ENCODE measurements at places on chromosomes 1 and 21.

- no peak for DNase-seq
Observed at GRCh38 chr1:109396513-109396839, 1.2 kb downstream of the SORT1 start.

- peak; percentile 54 for DNase-seq
Observed at GRCh38 chr1:110542725-110543124, 23.8 kb upstream of the KCNA10 start.

DNA sequence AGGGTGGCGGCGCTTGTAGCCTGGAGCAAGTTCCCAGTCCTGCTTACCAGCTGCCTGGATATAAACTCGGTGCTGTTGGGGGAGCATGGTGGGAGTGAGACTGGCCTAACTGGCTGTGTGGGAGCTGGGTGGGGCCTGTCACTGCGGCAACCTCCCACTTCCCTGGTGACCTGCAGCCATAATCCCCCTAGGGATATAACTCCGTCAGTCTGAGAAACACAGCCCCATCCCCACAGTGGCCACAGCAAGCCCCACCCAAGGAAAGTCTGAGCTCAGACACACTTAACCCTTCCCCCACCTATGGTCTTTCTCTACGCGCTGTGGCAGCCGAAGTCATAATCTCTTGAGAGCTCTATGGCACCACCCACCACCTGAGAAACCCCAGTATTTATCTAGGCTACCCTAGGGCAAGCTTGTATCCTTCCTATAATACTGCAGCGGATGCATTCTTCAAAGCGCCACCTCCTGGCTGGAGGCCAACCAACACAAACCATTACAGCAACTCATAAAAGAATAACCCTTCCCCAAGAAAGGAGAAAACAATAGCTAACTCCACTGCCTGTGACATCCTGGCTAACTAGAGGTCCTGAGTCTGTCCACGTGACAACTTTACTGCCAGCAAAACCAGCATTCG is 57.4 kb downstream of the ZNF648 start:
- DNase-seq, result no peak

DNA sequence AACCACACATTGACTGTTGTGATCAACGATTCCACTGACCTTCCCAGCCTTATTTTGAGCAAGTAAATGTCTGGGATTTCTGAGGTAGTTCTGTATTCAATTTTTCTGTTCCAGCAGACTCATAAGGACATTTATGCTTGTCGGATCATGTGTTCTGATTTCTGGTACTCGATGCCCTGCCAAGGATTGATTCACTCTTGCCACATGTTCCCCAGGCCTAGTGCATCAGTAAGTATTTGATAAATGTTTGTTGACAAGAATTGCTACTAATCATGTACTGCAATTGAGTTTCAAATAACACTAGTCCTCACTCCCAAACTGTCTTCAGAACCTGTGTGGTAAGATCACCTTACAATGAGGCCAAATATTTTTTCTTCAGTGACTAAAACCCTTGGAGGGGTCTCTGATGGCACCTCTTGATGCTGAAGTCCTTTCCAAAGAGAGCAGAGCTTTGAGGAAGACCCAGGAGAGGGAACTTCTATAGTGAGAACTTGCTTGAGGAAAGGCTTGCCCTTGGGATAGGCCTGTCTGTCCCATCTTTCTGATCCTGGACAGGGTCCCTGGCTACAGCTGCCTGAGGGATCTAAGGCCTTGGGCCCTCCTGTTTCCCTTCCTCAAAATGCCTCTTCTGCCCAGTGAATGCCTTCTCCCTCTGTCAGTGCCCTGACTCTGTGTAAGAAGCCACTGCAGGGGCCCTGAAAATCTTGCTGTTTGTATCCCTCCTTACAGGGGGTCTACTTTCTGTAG is 115.8 kb upstream of the FAM78B start:
- DNase-seq, result no peak

- DNase-seq, result no peak
Observed at GRCh38 chr1:219347921-219348391, 174.3 kb downstream of the LYPLAL1 start.
